T-helper 2 cell treated with Interferon-gamma antibody and Interleukin-4, amounts not matched to agents 100 ng/mL and 5 ng/mL, for 36 hours (primary cell): ENCODE measurements at places on chromosomes 7 and 10. TPM values are rescaled to one million over a fixed set of nuclear protein-coding genes. Genes with fewer than 3 reads are reported as not detected.

The SPDYE2B gene
- total RNA-seq = not detected in 2 replicates

The CPEB3 gene
- total RNA-seq = 1.7 and 1.8 TPM in 2 replicates

The KAZALD1 gene
- 0.36 and 0.77 TPM in 2 replicates for total RNA-seq

The NYAP1 gene
- 0.11 TPM in 1 of 2 replicates, not detected in the other for total RNA-seq

The SEMA4G gene
- 0.45 and 1.0 TPM in 2 replicates for total RNA-seq
